Erythroblast (primary cell): ENCODE measurements at places on chromosomes 6 and 20.

GRCh38 chr6:11918739-11919605 is 93.1 kb upstream of the HIVEP1 start:
- no peak for DNase-seq

- no peak for DNase-seq
Measured at GRCh38 chr20:62258499-62259293, 20.4 kb downstream of the OSBPL2 start.

- no peak for DNase-seq
Measured at GRCh38 chr6:21999012-21999528, 297.8 kb downstream of the PRL start.

DNA sequence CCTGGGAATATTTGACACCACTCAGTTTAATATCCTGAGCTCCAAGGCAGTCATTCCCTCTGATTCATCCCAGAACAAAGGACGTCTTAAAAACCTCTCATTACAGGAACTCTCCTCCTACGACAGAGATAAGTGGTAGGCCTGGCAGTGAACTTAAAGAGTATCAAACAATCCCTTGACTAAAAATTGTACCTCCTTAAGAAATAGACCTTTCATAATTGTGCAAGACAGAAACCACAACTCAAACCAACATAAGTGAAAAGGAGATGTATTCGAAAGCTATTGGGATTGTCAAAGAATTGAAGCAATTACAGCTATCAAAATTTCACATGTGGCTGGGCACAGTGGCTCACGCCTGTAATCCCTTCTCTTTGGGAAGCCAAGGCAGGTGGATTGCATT is 19.1 kb upstream of the BNIP5 start:
- no peak for DNase-seq

DNA sequence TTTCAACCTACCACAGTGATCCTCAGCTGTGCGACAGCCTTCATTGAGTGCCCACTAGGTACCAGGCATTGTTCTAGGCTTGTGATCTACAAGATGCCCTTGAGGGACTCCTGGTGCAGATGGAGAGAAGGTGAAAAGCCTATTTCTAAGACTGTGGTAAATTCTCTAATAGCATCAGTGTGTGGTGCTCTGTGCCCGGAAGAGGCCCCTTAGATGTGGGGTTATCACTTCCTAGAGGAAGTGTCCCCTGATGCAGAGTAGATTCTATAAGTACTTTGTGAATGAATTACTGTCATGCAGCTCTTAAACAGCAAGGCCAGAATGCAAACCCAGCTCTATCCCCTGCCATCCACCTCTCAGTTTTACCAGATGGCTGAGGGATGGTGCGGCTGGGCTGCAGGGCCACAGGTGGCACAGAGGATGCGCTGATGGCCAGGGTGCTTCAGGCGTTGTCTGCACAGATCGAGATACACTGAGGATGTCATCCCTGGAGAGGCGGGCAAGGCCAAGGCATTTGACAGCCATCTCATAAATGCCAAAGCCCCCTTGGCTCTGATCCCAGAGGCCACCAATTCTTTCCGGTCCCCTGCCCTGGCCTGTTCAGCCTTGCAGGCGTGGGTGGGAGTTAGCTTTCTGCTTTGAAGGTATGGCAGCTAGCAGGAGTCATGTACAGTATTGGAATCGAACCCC is 96.7 kb downstream of the TOX2 start:
- DNase-seq: peak; percentile 25

GRCh38 chr6:4805553-4806336 is 29.5 kb downstream of the CDYL start:
- DNase-seq: peak; percentile 34
